ENCODE measurements at places on chromosomes 12 and 14.

GRCh38 chr14:46063872-46064271, 587.7 kb downstream of the RPL10L start:
- no peak for DNase-seq

DNA sequence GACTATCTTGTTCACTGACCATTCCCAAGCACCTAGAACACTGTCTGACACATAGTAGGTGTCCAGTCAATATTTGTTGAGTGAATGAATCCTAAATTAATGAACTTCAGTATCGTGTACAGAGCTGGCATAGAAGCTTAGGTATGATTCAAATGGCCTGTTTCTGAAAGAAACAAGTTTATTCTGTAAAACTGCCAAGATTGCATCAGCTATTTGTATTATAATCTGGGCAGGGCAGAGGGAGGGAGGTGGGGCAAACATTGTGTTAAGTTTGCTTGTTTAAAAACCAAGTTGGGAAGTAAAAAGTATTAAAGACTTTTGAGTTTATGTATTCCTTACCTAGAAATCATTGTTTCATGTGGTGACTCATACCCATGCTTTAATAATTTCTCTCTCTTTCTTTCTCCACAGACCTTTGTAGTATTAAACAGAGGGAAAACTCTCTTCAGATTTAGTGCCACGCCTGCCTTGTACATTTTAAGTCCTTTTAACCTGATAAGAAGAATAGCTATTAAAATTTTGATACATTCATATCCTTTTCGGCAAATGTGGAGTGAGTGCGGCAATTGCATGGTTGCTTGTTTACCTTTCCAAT, 92.8 kb downstream of the SCN8A start:
- no peak for DNase-seq

DNA sequence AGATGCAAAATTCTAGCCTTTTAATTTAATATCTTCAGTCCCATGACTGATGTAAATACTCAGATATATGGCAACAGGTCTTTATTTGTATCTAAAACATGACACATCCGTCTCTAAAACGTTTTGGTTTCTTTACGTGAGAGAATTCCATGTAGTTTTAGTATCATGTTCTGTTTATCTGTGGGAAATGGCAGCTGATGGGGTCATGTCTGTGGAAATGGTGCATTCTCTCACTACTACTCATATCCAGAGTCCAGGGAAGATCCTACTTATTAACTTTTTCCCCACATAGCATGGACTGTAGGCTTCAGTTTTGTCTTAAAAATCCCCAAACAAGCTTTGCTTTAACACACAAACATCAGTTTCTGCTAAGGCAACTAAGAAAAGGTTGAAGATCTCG, 53.8 kb downstream of the SPTLC2 start:
- no peak for DNase-seq

DNA sequence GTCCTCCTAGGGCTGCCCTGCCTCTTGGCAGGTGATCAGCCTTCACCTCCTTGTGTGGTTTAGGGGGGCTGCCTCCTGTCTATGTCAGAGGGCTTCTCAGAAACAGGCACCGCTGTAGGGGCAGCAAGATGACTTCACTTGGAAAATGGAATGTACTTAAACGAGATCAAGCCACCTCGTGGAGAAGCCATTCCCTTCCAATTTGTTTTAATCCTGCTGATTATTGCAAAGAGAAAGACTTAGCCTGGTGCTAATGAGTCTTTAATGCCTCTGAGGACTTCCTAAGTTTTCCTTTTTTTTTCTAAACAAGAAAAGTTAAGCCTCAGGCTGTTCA, 62.3 kb upstream of the RFLNA start:
- DNase-seq = no peak

GRCh38 chr12:69028941-69029729, 96.2 kb upstream of the CPM start:
- no peak for DNase-seq

DNA sequence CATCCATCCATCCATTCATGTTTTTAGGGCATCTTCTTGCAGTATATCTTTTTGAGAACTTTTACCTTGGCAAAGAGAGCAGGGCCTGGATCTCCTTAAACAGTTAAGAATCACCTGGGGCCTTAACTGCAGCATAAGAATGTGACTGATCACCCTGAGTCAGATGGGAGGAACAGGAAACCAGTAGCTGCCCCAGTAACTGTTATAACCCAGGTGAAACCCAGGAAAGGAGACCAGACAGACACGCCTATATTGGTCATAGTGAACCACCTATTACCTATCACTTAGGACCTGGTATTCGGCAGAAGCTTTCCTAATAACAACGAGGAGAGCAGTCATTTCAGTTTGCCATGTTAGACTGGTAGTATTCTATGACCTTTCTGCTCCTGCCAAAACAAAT, 43.4 kb upstream of the NR2C1 start:
- no peak for DNase-seq

DNA sequence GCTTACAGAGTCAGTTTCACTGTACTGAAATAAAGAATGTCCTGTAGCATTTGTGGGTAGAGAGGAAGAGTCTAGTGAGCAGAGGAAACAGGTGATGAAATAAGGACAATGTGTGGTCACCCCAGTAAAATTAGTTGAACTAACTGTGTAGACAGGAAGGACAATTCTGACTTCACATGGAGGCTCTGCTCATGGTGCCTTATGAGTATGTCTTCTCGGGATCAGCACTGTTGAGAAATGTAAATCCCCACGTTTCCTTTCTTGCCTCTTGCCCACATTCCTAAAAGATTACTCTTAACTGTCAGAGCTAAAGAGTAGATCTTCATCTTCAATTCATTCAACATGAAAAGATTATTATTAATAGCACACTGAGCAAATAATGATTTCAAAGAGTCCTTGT, 113.2 kb upstream of the FLRT2 start:
- no peak for DNase-seq

DNA sequence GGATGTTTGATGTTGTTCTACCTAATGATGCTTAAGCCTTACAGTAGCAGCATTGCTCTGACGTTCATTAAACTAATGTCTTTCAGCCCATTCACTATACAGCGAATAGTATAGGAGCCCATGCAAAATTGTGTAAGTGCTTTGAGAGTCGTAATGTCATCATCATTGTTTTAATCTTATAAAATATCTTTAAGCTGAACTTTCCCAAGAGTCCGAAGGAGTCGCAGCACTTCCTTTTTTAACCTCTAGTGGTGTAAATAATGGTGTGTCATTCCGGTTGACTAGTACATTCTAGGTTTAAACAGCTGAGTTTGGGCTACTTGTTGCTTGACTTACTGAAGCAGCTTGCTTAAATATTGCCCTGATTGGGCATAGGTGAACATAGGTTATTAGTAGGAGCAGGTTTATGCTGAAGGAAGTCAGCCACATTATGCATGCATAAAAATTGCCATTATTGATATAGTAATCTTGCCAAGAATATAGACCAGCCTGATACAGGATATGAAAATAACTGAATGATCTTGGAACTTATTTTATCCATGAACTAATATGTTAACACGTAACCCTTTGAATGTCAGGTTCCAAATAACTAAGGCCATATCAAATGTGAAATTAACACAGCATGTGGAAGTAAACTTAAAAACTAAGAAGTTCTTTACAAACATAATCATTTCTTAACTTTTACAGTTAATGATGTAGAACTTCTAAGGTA, 2.6 kb downstream of the WNK1 start:
- no peak for DNase-seq

GRCh38 chr12:89393551-89394121, 41.3 kb upstream of the DUSP6 start:
- no peak for DNase-seq

DNA sequence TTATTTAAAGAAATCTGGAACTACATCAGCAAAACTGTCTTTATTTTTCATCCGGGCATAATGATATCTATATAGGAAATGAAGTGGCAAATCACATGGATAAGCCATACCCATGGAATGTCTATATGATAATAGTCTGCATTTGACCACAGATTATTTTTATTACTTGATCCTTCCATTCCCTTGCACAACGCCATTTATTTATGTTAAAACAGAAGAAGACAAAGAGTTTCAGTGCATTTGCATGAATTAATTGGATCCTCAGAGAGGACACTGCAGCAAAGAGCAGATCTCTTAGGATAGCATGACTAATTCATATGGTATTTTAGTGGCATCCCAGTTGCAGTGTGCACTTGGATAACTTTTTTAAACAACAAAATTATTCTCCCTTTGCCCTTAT, 345.0 kb downstream of the CCDC91 start:
- no peak for DNase-seq

All from stimulated activated CD8-positive, alpha-beta memory T cell treated with anti-CD3 and anti-CD28 coated beads, Interleukin-7, amount 100 ng/mL, for 1 hour (primary cell).